ENCODE measurements at places on chromosomes 1 and 21.
A peak's percentile ranks its signal among the peaks of the same experiment; 100 is the strongest.

- no peak for DNase-seq
Observed at GRCh38 chr1:172657586-172657985, 1.3 kb upstream of the FASLG start.

GRCh38 chr1:106954661-106955229 lies 101.7 kb upstream of the PRMT6 start:
- DNase-seq, result no peak

DNA sequence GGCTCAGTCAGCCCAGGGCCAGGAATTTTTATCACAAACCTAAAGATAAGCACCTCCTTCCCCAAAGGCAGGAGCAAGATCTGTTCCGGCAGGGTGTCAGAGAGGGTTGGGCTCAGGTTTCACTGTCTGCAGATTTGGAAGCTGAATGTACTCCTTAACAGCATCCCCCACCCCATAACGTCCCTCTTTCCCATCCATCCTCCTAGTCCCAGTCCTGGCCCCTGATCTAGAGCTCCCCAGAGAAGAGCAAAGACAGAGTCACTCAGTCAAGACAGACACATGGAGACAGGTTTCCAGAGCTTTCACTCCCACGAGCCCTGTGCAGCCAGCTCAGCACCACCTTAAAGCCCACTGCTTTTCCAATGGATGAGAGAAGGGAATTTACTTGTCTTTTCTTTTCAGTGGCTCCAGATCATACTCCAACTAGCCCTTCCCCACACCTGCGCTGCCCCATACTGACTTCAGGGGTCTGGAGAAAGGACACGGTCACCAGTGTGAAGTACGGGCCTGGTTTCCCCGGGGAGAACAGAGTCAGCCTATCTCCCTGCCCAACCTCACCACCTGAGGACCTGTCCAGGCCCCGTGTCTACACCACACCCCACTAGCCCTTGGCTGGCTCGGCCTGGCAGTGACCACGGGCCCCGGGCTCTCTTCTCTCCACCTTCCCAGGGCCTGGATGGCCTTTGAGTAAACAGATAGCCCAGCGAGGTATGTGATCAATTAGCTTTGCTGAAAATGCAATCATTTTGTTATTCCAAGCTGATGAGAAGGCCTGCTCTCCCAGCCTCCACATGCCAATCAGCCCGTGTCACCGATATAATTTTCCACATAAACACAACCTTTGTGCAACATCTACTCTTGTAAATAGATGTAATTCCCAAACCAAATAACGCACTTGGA lies 249.1 kb downstream of the FOXD2 start:
- DNase-seq, result peak; percentile 49

DNA sequence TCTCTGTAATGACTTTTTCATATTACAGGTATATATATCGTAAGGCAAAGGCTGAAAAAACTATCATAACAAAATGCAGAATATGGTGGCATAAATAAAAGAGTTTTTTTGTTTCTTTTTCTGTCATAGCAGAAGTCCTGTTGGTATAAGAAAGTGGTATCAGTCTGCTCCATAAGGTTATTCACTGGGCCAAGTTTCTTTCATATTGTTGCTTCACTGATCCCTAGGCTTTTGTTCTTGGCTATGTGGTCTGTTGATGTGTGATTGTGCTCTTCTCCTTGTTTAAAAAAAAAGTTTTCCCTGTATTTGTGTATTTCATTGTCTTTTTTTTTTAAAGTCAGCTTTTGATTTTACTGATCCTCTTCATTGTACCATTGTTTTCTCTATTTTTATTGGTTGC lies 26.0 kb downstream of the PTBP2 start:
- no peak for DNase-seq

GRCh38 chr1:87956750-87957149 lies 628.1 kb downstream of the LMO4 start:
- no peak for DNase-seq

DNA sequence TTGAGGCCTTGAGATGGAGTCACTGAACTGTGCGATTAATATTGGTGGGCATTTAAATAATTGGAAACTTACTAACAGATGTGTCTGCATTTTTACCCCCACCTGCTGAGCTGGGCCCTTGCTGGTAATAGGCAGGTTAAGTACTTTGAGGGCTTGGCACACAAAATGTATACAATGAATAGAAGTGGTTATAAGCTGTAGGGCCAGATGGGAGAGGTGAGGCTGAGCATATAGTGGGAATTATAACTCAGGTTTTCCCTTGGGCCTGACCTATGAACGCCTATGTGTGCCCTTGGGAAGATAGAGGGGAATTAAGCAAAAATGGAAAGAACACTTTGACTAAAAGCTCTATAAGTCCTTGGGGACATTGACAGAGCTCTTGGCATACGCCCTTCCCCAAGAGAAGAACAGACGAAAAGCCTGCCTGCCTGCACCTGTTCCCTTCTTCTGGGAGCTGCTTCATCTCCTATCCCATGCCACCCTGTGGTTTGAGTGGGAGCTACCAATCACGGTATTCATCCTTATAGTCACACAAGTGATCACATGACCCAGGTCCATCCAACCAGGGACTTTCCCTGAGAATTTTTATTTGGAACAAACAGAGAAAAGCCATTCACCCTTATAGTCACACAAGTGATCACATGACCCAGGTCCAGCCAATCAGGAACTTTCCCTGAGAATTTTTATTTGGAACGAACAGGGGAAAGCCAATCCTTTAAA lies 260.7 kb upstream of the CSF3R start:
- DNase-seq, result no peak

GRCh38 chr1:100523038-100523652 lies 14.8 kb upstream of the GPR88 start:
- no peak for DNase-seq

DNA sequence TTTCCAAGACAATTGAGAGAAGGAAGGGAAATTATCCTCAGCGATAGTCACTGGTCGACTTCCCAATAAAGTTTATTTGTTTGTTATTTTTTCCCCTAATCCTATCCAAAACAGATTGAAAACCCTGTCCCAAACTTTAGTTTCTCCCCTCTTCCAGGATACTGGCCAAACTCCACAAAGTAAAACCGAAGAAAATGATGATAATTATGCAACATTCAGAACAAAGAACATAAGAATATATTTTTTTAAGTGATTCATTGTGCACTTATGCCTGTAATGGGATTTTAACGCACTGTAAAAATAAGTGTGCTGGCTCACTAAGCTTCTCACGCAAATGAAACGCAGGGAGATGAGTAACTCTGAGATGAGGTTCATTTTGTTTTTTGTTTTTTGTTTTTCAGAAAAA lies 6.0 kb downstream of the GLIS1 start:
- no peak for DNase-seq

GRCh38 chr1:26121854-26122773 lies 10.5 kb downstream of the PDIK1L start:
- no peak for DNase-seq

DNA sequence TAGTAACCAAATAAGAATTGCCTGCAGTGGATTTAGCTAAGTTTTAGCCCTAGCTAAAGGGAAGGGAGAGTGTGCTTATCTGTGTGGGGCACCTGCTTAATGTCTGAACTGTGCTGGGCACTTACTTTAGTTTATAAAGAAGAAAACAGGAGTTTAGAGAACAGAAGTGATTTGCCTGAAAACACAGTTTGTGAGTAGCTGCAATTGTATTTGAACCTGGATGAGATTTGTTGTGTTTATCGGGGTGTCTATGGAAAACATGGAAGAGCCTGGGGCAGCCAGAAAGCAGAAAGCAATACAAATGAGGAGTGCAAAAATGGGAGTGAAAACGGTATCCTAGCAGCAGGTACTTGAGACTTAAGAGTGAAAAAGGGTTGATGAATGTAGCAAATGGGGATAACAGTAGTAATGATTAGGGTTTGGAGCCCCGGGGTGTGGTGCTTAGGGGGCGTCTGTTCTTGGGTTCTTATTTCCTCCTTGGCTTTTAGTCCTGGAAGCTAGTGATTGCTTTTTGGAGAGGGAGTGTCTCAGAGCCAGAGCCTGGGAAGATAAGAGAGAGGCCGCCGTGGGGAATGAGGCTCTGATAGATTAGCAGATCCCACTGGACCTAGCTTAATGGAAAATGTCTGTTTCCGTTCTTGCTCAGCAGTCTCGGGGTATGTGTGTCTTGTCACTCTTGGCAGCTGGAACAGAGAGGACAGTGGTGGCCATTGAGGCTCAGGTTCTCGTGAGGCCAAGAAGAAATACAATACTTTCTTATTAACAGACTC lies 5.6 kb downstream of the PRCC start:
- DNase-seq, result no peak

DNA sequence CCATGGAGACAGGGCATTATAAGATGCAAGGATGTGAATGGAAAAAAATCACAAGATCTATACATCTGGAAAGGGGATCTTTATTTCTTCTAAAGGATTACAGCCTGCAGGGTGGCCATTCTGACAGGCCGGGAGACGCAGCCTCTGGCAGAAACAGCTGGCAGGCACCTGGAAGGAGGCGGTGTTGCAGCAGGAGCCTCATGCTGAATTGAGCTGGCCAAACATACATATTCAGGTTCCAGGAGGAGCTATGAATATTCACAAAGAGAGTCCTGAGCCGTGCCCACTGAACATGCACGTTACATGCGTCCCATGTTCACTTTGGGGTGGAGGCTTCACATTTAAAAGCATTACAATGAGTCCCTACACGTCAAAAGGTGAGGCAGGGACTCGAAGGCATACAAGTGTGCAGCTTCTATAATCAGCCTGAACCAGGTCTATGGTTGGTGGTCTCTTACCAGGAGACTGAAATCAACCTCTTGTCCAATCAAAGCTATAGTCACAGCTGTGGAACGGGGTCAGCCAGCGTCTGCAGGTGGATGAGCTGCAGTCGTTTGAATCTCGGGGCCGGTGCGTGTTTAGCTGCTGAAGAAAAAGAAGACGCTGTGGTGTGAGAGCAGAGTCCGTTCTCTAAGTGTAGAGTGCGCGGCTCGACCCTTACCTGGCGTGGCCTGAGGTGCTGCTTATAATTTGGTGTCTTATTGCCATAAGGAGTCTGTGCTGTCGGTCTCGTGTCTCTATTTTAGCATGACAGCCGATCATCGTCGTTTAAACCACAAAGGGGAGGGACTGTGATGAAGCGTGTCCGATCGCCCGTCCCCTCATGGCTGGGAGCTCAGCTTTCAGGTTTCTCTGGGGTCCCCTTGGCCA lies 183.0 kb downstream of the ETS2 start:
- DNase-seq, result no peak

GRCh38 chr1:226474443-226475141 lies 66.7 kb upstream of the PARP1 start:
- peak; percentile 44 for DNase-seq

- no peak for DNase-seq
Observed at GRCh38 chr1:248783367-248783766, 27.8 kb upstream of the LYPD8 start.

DNA sequence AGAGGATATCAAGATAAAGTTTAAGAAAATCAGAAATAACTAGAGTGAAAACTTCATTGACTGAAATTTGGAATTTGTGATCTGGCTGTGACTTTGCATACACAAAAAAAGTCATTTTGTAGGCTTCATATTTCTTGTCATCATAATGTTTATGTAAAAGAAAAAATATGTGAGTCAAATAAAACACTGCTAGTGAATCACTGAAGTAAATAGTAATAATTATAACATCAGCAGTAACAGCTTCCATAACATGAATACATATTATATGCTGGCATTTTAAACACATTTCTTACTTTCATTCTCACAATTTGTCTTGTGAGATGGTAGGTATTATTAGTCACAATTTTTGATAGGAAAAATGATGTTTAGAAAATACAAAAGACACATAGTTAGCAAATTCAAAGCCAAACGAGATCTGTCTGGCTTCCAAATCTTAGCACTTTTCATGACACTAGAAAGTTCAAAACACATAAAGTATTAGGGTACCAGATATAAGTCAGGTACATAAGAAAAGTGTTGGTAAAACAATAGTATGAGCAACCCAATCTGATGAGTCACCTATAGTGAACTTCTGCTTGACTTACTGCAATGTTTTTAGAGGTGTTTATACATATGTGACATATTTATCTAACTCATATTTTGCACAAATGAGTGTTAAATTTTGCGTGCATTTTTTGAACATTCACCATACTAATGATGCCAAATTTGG lies 241.0 kb upstream of the SNX7 start:
- no peak for DNase-seq

- DNase-seq, result peak; percentile 79
Observed at GRCh38 chr1:159188375-159188788, 16.3 kb upstream of the ACKR1 start.

DNA sequence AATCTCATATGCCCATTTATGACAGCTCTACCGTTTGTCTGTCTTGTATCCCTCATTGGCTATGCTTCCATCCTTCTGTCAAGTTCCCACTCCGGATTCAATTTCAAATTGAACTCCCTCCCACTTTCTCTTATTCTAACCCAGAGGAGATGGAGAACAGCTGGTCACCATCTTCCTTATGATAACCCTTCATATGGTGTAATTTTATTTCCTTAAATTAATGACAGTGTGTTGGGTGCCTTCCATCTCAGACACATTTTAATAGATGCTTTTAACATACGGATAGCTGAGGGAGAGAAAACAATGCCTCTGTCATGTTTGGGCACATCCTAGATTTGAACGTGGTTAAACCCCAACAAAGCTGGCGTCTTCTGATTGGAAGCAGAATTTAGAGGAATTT lies 103.0 kb upstream of the PLXNA2 start:
- DNase-seq, result no peak

DNA sequence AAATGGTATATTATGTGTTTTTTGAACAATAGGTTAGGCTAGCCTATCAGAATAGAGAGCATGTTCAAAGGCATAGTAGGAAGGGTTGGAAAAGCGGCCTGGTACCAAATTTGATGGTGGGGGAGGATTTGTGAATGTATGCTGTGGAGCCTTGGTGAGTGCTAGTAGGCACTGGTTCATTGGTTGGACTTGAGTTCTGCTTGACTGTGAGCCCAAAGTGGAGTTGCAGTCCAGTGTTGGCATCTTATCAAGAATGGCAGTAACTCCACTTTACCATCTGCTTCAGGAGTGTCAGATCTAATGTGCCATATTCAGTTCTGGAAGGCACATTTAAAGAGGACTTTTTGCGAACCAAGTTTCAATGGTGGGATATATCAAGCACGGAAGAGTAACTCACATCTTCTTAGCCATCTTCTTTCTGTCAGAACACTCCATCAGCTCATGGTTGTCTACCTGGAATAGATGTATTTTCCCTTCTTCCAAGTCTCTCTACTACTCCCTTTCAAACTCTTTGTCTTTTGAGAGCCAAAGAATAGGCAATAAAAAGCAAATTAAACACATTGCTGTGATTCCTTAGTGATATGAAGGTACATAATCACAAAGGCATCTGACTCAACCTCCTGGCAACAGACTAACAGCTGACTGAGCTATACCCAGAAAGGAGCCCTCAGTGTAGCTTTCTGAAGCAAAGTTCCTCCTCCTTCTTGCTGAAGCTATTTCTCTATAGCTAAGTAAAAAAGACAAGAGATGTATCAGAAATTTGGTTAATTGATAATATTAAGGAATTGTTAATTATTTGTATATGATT lies 21.7 kb downstream of the LRRC8B start:
- DNase-seq, result no peak

GRCh38 chr1:100400404-100400803 lies 48.1 kb downstream of the CDC14A start:
- DNase-seq, result no peak

- no peak for DNase-seq
Observed at GRCh38 chr1:230224101-230224960, 157.3 kb downstream of the GALNT2 start.

GRCh38 chr1:27402349-27402754 lies 9.9 kb downstream of the GPR3 start:
- DNase-seq, result peak; percentile 64

- DNase-seq, result no peak
Observed at GRCh38 chr21:15848634-15849560, 119.1 kb downstream of the USP25 start.

- peak; percentile 16 for DNase-seq
Observed at GRCh38 chr1:226132728-226133503, 53.6 kb downstream of the ACBD3 start.

Measured in iPS-NIHi11 (cell line).